ENCODE measurements at places on chromosomes 2 and 18. TPM values are rescaled to one million over a fixed set of nuclear protein-coding genes. Genes with fewer than 3 reads are reported as not detected.

Gene UPP2
- total RNA-seq = not detected

Gene COL5A2
- 187 TPM for total RNA-seq

Gene VPS4B
- 45.5 TPM for total RNA-seq

DNA sequence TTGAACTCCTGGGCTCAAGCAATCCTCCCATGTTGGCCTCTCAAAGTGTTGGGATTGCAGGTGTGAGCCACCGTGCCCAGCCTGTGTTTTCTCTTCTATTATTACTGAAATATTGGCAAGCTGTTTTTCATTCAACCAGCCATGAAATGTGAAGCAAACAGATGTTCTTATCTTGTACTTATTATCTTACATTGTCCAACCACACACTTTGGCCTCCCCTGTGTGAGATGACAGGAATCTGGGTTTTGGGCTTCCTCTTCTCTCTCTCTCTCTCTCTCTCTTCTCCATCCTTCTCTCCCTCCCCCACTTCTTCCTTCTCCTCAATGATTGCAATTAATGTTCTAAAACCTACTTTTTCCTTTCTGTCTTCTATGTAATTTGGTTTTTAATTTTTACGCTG, 33.1 kb downstream of the RAMP1 start:
- no peak for DNase-seq

DNA sequence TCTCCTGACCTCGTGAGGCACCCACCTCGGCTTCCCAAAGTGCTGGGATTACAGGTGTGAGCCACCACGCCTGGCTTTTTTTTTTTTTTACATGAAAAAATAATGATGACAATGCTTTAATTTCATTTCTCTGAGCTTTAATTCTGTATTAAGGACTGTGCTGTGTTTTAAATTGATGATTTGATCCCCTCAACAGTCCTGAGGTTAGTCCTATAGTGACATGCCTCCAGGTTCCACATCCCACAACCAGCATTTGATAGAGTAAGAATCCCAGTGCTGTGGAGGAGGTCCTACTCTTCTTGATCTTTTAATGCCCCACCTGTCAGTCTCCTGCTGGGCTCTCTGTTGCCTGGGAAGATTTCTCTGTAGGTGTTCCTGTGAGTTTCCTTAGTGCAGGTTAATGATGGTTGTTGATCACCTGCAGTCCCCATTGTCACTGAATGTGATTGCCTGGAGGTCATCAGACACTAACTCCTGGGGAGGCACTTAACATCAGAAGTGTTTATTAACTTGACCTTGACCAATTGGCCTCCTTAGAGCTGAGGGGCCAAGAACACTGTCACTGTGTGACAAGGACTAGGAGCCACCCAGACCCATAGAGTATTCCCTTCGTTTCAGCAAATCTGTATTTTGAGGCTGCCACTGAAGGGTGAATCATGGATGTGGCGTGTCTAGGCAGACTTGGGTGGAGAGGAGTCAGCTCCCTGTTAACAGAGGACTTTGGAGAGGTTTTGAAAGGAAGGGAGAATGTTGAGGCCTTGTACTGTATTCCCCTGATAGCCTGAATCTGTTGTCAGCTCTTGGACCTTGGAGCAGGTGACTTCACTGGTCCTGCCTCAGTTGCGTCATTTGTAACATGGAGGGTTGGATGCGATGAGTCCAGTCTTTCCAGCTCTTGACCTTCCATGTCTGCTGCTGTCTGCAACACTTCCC, 11.5 kb downstream of the ASAP2 start:
- no peak for DNase-seq

DNA sequence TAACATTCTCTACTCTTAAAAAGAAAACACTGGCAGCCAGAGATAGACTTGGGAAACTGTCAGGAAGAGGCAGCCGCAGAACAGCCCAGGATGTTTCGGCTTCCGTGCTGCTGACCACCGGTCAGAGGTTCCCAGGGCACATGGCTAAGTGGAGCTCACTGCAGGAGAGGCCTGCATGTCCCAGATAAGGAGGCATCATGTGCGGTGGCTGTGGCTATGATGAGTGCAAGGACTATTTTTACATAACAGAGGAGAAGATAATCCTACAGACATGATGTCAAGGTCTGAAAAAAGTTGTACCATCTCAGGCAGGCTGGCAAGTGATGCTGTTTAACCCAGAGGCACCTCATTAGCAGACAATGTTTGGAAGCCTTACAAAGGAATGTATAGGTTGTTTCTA, 252.3 kb downstream of the CYRIA start:
- DNase-seq = no peak

- no peak for DNase-seq
Observed at GRCh38 chr2:32453242-32454062, 96.6 kb downstream of the BIRC6 start.

- no peak for DNase-seq
Observed at GRCh38 chr2:176407706-176408105, 138.5 kb downstream of the MTX2 start.

DNA sequence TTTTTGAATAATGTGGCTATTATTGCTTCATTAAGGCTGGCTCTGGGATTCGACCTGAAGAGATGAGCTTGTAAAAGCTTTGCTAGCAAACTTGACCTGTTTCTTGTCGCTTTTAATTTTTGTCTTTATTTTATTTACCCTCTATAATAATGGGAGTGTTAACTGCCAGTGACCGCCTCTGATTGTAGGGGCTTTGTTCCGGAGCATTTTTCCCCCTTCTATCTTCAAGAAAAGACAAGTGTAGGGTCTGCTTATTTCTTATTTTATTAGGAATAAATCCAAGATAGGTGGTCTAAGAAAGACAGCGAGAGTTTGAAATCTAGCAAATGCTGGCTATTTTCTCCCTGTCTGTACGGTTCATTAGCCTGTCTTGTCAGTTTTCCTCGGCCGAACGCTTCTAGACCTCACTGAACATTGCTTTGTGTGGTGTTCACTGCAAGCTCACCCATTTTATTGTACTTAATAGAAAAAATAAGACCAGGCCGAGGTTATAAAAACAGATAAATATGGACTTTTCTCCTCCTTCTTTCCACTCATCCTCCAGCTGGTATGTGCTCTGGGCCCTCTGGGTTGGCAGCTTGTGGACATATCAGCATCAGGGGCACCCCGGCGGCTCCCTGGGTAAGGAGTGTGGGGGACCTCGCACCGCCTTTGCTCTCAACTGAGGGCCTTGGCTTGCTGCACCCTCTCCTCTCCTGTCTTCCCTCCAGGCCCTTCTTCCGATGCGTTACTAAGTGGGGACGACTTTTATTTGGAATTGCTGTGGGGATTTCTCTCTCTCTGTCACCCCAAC, 8.5 kb downstream of the MEIS1 start:
- DNase-seq = no peak

GRCh38 chr2:173441222-173441621, 86.5 kb downstream of the CDCA7 start:
- DNase-seq = no peak

GRCh38 chr2:41965173-41965908, 82.5 kb upstream of the PKDCC start:
- no peak for DNase-seq

GRCh38 chr18:63148449-63149301, 170.9 kb downstream of the BCL2 start:
- DNase-seq = peak; percentile 7

- DNase-seq = no peak
Observed at GRCh38 chr2:43317680-43318079, 91.3 kb upstream of the ZFP36L2 start.

DNA sequence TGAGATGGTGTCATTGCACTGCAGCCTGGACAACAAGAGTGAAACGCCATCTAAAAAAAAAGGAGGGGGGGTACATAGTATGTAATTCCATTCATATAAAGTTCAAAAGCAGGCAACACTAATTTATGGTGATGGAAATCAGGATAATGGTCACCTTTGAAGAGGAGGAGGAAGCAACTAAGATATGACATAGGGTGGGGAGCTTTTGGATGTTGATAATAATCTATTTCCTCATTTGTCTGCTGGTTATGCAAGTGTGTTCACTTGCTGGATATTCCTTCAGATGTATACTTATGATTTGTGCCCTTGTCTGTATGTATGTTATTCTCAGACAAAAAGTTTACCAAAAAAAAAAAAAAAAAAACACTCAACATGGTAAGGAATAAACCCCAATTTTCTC, 28.6 kb upstream of the ATIC start:
- no peak for DNase-seq

DNA sequence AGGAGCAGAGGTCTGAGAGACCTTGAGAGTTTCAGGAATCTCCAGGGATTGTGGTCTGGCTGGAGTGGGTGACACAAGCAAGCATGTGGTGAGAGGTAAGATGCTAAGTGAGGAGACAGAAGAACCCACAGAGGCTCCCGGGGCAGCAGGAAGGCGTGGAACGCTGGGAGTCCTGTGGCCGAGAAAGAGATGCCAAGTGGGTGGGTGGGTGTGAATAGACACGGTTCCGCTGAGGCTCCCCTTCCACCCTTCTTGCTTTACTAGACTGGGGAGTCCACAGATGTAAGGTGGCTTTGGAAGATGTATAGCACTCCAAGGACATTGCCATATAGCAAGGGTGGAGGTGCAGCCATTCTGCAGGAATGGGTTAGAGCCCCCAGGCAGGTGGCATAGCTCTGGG, 4.2 kb downstream of the TEX51 start:
- no peak for DNase-seq

DNA sequence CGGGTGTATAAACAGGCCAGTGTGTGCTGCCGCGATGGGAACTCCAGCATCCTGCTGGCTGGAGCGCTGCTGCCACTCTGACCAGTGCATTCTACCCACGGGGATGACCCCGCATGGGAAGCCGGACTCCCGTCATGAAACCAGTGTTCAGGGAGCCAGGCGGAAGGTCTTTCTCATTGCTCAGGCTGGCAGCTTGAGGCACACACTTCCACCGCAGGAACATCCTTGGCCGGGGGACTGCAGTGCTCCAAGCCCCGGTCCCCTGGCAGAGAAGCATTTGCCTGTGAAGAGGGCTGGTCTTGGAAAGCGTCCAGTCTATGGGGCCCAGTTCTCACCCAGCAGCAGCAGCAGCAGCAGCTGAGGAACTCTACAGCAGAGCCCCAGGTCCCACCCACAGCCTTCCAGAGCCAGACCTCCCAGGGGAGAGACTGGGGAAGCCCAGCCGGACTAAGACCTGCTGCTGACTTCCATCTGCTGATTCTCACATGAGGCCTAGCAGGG, 235.9 kb downstream of the KLHL29 start:
- DNase-seq = peak; percentile 42

DNA sequence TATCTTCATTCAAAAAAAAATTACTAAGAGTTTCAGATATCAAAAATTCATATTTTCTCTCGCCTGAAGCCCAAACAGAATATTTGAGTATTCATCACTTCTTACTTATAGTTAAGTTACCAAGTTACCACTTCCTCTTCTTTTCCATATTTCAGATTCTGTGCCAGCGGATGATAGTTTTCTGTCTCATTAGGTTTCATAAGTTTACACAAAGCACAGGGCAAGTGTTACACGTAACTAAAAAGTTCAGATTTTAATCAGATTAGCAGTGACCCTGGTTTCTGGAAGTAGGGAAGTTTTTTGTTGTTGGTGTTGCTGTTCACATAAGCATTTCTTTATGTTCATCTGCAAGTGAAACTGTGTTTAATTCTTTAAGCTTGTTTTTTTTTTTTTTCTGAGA, 10.2 kb downstream of the AFTPH start:
- DNase-seq = no peak

GRCh38 chr18:51151568-51152511, 45.6 kb downstream of the MEX3C start:
- DNase-seq = no peak

DNA sequence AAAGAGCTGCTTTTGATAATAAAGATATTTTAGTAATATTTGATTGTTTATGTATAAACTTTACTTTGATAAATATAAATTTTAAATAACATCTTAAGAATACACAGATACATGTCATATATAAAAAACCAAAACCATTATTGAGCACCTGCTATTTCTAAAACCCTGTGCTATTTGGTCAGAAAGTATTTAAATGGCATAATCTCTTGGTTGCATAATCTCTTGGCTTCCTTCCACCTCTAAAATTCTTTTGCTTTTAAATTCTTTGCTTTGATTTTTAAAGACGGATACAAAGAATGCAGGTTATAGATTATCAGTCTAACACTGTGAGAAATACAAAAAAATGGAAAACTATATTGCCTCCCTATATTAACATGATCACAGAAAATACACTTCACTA, 36.9 kb downstream of the ACMSD start:
- DNase-seq = no peak

GRCh38 chr2:98669675-98670074, 61.3 kb downstream of the MGAT4A start:
- no peak for DNase-seq

- no peak for DNase-seq
Observed at GRCh38 chr2:155456222-155456621, 757.7 kb downstream of the KCNJ3 start.

DNA sequence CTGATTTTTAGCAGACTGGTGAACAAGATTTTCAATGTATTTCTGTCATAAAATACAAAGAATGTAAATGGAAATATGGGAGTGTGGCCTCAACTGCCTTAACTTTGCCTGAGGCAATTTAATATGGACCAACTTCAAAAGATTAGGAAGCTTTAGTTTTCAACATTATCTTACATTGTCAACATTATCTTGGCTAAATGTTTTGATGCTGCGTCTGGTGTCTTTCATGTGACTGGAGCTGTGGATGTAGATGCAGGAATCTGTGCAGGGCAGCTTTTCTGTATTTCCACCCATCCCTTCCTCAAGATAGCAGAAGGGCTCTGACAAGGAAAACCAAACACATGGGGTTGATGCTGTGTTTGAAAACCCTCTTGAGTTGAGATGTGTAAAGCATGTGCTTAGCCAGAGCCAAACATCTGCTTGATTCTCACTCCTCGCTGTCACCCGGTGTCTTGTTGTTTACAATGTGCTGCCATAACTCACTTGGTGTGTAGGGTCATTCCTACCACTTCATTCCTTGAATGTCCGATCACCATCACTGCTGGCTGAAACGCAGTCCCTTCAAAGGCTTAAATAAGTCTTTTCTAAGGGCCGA, 33.0 kb downstream of the COPS8 start:
- DNase-seq = no peak

DNA sequence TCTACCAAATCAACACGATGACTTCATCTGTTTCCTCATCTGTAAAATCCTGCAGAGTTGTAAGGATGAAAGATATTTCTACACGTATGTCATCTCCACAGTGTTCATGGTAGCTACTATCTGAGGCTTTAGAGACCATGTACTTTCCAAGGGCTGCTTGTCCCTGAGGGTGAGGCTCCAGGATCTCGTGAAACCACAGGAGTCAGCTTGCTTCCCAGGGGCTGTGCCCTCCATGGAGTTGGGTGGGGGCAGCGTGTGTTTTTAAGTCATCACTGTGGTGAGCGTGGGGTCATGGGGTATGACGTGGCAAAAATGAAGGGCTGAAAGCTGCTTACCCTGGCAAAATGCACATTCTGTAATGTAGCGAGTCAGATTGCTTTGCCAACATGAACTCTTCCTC, 81.6 kb downstream of the ASAP2 start:
- peak; percentile 98 for DNase-seq

DNA sequence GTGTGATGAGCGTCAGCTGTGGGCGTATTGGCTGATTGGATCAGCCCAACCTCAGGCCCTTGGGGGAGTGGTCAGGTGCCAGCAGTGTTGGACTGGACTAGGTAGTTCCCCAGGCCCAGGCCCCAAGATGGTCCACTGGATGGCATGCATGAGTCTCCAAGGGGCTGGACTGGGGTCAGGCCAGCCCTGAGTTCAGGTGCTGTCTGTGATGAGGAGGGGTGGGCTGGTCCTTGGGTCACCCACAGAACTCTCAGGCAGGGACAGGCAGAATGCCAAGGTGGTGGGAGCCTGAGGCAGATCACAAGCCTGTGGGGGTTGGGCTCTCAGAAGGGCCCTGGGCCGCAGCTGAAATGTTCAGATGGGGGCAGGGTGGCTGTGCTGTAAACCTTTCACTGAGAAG, 59.5 kb upstream of the THUMPD2 start:
- no peak for DNase-seq

GRCh38 chr2:32161296-32161695, 4.4 kb upstream of the SLC30A6 start:
- no peak for DNase-seq

Measured in LHCN-M2 (cell line).